ENCODE measurements at places on chromosomes 6 and 20.
A peak's percentile ranks its signal among the peaks of the same experiment; 100 is the strongest.

DNA sequence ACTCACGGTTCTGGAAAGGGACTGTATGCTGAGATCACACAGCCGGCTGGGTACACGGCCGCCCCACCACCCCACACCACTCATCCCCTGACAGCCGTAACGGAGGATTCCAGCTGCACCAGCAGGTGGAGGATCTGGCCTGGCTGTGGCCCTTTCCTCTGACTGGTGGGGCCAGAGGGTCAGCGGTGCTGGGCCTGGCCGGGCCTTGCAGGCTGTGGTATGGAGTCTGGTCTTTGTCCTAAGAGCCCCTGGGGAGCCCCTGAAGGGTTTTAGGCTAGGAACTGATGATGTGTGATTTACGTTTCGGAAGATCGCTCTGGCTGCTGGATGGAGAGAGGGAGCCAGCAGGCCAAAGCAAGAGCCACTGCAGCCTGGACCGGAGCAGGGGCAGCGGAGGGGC lies 26.6 kb downstream of the NOL4L start:
- H3K27ac ChIP-seq, result no peak overlapping the region
- H3K4me1 ChIP-seq, result no peaks in the 10 kb centered on the region
- H3K36me3 ChIP-seq, result peaks cover 9% of the 10 kb centered on the region
- DNase-seq, result no peak

- no peaks in the 10 kb centered on the region for H3K36me3 ChIP-seq
- H3K4me1 ChIP-seq, result peaks cover 6% of the 10 kb centered on the region
- DNase-seq, result no peak
- H3K27ac ChIP-seq, result no peak within 1 kb of the TSS
- peaks cover 98% of the 10 kb centered on the region for H3K27me3 ChIP-seq
- peak within 1 kb of the TSS; percentile 39 for H3K4me3 ChIP-seq
Measured at GRCh38 chr6:84764332-84765049, at the start of gene TBX18. TSS of gene TBX18 (minus strand) at chr6:84764598. CDS start at chr6:84764181, 417 bp downstream.

- H3K27me3 ChIP-seq, result no peaks in the 10 kb centered on the region
- H3K27ac ChIP-seq, result no peak overlapping the region
- H3K4me1 ChIP-seq, result no peaks in the 10 kb centered on the region
- H3K36me3 ChIP-seq, result no peaks in the 10 kb centered on the region
- DNase-seq, result no peak
Measured at GRCh38 chr6:10939840-10940239, 53.0 kb downstream of the SYCP2L start.

- H3K27me3 ChIP-seq, result no peaks in the 10 kb centered on the region
- H3K4me3 ChIP-seq, result peak overlapping the region; percentile 33
- H3K4me1 ChIP-seq, result peaks cover 26% of the 10 kb centered on the region
- no peak overlapping the region for H3K27ac ChIP-seq
Measured at GRCh38 chr6:149032599-149033405, 284.7 kb upstream of the TAB2 start.

DNA sequence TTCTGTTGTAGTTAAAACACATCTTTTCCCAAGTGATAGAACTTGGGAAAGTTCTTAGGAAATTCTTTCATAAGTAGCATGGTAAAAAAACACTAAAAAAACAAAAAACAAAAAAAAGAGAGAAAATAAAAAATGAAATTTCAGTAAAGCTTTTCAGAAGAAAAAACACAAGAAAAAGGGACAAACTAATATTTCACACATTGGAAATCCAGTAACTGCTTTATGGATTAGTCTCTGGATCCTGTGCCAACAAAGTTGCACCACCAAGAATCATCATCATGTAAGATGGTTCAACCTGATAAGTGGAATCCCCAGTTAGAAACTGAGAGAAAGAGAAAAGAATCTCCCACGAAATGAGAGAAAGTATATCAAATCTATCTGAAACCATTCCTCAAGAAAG lies 144.2 kb downstream of the GMDS start:
- H3K4me1 ChIP-seq, result peaks cover 6% of the 10 kb centered on the region
- H3K4me3 ChIP-seq, result no peak overlapping the region
- H3K36me3 ChIP-seq, result no peaks in the 10 kb centered on the region
- DNase-seq, result no peak

Data from common myeloid progenitor, CD34-positive (primary cell).